ENCODE measurements at places on chromosomes 7 and 10. TPM values are rescaled to one million over a fixed set of nuclear protein-coding genes. Genes with fewer than 3 reads are reported as not detected.

The CALML5 gene
- total RNA-seq, result not detected

The ELMO1 gene
- total RNA-seq, result 117 TPM

The CYP2W1 gene
- not detected for total RNA-seq

The AP5Z1 gene
- 41.5 TPM for total RNA-seq

The IDI2 gene
- not detected for total RNA-seq

The CASD1 gene
- total RNA-seq, result 17.7 TPM

The CAMK1D gene
- 6.1 TPM for total RNA-seq

The SEMA3D gene
- total RNA-seq, result 0.11 TPM

The ACBD7 gene
- 4.8 TPM for total RNA-seq

The PAPSS2 gene
- 0.21 TPM for total RNA-seq

The CPA1 gene
- not detected for total RNA-seq

The PTF1A gene
- not detected for total RNA-seq

DNA sequence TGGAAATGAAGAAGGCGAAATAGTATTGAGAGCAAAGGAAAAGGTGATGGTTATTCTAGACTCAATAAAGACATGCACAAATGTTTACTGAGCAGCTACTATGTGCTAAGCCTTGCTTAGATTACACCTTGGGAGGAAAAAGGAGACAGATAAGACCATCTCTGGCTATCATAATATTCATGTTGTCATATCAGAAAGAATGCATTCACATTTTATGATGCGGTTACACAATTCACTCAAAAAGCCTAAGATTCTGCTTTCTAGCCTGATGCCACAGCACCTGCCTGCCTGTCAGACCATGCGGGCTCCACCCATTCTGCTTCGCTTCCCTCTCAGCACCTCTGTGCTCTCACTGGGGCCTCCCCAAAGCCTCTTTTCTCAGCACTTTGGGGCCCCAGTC, 100.9 kb downstream of the JCAD start:
- no peak for DNase-seq

- DNase-seq, result no peak
Measured at GRCh38 chr7:120436487-120437060, 163.6 kb downstream of the KCND2 start.

DNA sequence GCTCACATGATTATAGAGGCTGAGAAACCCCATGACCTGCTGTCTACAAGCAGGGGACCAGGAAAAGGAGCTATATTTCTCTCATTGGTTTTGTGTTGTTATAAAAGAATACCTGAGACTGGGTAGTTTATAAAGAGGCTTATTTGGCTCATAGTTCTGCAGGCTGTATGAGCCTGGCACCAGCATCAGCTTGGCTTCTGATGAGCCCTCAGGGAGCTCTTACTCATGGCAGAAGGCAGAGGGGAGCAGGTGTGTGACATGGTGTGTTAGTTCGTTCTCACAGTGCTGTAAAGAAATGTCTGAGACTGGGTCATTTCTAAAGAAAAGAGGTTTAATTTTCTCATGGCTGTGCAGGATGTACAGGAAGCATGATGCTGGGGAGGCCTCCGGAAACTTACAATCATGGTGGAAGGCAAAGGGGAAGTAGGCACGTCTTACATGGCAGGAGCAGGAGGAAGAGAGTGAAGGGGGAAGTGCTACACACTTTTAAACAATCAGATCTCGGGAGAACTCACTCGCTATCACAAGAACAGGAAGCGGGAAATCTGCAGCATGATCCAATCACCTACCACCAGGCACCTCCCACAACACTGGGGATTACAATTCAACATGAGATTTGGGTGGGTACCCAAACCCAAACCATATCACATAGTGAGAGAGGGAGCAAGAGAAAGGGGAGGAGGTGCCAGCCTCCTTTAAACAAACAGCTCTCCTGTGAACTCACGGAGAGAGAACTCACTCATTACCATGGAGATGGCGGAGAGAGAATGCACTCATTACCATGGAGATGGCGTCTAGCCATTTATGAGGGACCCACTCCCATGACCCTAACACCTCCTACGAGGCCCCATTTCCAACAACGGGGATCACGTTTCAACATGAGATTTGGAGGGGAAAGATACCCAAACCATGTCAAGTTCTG, 133.4 kb downstream of the JCAD start:
- no peak for DNase-seq

GRCh38 chr7:27453702-27454405, 208.8 kb downstream of the HIBADH start:
- no peak for DNase-seq

- DNase-seq, result no peak
Measured at GRCh38 chr7:7956531-7957128, 12.0 kb upstream of the GLCCI1 start.

- DNase-seq, result no peak
Measured at GRCh38 chr7:88153378-88153777, 66.5 kb downstream of the SRI start.

- DNase-seq, result no peak
Measured at GRCh38 chr10:11401264-11402235, 209.9 kb downstream of the USP6NL start.

- DNase-seq, result no peak
Measured at GRCh38 chr7:129069021-129069420, 14.1 kb upstream of the TNPO3 start.

DNA sequence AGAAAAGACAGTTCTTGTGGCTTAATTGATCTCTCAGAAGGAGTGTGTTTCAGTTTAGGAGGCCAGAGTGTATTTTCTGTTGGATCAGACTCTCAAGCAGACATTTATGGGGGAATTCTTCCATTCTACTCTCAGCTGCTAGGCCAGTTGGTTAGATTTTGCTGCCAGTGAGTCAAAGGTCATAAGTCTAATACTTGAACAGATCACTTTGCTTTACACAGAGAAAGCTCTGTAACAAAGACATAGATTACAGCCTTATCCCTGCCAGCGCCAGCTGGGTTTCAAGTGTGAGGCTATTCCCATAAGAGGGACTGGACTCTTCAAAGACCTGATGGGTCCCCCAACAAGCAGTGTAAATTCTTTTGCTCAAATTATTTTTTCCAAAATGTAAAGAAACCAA, 145.6 kb upstream of the SEMA3C start:
- no peak for DNase-seq

DNA sequence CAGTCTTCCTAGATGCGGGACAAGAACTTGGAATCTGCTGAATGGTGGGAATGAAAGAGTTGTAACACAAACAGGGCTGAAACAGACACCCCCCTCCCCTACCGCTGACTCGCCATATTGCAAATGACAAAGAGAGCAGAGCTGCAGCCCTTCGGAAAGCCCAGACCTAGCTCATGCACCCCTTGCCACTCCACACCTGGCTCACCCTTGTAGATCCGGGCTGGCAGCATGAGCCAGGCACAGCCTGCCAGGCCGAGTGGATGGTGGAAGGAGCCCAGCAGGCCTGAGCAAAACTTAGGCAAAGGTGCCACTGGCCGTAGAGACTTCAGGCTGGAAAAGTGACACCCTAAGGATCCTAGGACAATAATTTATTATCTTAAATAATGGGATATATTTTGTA, 237.4 kb upstream of the SEMA3D start:
- DNase-seq, result no peak

DNA sequence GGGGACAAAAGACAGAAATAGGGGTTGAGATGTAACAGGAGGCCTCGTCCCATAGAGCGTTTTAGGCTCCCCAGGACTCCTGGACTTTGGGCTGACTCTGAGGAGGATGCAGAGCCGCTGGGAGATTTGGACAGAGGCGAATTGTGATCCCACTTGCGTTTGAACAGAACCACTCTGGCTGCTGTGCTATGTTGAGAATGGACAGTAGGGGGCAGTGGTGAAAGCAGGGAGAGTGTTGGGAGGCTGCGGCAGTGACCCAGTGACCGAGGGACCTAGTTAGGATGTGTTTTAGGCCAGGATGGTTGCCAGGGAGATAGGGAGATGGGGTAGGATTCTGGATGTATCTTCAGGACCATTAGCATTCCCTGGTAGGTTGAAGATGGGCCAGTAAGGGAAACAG, 271.6 kb downstream of the CCDC3 start:
- DNase-seq, result no peak

DNA sequence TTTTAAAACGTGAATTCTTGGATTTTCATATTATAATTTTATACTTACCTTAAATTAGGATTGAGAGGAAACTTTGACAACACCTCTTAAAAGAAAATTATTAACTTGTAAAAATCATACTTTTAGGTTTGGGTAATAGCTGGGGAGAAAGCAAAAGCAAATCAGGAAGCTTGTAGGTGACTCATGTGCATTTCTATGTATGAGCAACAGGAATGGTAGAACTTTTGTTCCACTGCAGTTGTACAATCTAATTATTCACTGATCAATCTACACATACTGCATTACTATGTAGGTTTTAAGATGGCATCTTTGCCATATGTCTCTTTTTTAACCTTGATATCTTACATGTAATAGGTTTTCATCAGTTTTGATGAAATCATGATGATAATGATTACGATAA, 223.2 kb downstream of the PRKG1 start:
- no peak for DNase-seq

GRCh38 chr7:37491919-37492694, 43.4 kb upstream of the ELMO1 start:
- DNase-seq, result no peak

GRCh38 chr7:16975712-16976111, 93.9 kb upstream of the AGR3 start:
- DNase-seq, result no peak

- DNase-seq, result no peak
Measured at GRCh38 chr7:68269405-68269804, 1272.8 kb downstream of the TYW1 start.

DNA sequence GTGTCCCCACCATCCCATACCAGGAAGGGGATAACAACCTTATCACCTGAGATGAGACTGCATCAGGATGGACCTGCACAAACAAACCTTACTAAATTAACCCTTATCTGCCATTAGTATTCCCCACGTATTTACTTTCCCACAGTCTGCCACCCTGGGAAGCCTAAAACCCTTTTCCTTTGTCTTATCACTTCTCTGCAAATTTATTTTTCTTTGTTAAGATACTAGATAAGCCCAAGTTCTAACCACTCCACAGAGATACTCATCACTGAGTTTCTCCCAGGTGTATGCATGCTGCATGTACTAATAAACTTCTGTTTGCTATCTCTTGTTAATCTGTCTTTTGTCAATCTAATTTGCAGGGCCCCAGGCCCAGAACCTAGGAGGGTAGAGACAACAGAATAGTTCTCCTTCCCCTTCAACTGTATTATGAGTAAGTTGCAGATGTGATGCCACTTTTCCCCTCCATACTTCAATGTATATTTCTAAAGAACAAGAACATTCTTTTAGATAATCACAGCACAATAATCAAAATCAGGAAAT, 66.0 kb downstream of the ELMO1 start:
- no peak for DNase-seq

DNA sequence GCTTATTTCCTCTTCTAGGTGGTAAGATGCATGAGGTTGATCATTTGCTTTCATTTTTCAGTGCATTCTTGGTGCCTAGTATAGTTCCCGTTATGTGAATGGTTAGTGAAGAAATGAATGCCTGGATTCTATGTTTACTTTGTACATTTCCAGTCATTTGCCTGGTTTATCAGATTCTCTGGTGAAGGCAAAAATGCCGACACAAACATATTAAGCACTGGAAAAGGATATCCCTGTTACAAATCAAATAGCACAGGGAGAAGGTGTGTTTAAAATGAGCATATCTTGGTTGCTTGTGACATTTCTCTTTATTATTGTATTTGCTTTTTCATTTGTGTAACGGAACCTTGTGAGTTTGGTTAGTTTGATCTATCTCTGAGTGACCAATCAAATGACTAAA, 211.3 kb downstream of the MBL2 start:
- no peak for DNase-seq

DNA sequence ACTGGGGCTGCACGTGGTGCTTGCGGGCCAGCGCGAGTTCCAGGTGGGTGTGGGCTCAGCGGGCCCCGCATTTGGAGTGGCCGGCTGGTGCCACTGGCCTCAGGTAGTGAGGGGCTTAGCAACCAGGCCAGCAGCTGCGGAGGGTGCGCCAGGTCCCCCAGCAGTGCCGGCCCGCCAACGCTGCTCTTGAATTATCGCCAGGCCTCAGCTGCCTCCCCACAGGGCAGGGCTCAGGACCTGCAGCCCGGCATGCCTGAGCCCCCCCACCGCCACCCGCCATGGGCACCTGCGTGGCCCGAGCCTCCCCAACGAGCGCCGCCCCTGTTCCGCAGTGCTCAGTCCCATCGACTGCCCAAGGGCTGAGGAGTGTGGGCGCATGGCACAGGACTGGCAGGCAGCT, 185.4 kb downstream of the TPK1 start:
- DNase-seq, result no peak

DNA sequence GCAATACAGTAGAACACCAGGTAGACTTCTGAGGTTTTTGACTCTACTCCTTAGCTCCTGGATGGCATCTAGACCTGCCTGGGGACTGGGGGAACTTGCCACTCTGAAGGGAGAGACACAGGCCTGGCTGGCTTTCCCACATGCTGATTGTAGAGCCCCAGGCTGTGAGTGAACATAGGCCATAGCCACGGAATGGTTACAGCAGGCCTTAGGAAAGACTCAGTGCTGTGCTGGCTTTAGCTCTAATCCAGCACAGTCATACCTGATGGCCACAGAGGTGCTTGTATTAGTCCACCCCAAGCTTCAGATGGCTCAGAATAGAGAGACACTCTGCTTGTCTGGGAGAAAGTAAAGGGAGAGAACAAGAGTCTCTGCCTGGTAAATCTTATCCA, 35.0 kb upstream of the ARHGAP12 start:
- DNase-seq, result no peak

DNA sequence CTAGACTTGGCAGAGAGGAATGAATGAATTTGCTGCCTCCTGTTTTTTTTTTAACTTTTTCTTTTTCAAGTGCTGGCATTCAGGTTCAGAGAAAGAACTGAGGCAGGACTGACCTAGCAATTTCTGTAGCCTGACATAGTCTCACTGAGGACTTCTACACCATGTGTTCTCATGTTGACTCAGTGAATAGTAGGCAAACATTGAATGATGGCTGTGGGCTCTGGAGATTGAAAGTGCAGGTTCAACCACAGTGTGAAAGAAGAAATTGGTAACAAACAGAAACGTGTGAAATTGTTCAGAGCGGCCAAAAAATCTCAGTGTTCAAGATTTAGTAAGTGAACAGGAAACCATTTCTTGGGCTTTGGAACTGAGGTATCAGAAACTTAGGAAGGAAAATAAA, 322.4 kb upstream of the GHITM start:
- DNase-seq, result no peak

Measured in activated T-helper 2 cell treated with anti-CD3 and anti-CD28 coated beads, Interferon-gamma antibody, Interleukin-2, Interleukin-4, amounts not matched to agents 10 μg/mL and 5 μg/mL and 100 μg/mL, durations not matched to agents 14 hours and 24 hours and 36 hours (primary cell).